Fibroblast of lung (primary cell): ENCODE measurements at places on chromosomes 2 and 18. TPM values are rescaled to one million over a fixed set of nuclear protein-coding genes. Genes with fewer than 3 reads are reported as not detected.

Gene CD8A
- not detected in 2 replicates for total RNA-seq

Gene CROCC2
- 0.33 and 0.51 TPM in 2 replicates for total RNA-seq

Gene LYG2
- total RNA-seq = not detected in 2 replicates

Gene LNPK
- total RNA-seq = 30.6 and 38.1 TPM in 2 replicates

Gene CCDC74B
- 2.0 and 3.1 TPM in 2 replicates for total RNA-seq

Gene C2orf78
- total RNA-seq = not detected in 2 replicates

Gene PDCL3
- total RNA-seq = 11.4 and 13.4 TPM in 2 replicates

Gene INPP1
- 13.4 and 14.0 TPM in 2 replicates for total RNA-seq
